Lung (tissue), 17 donors: ENCODE measurements at places on chromosomes 4 and X.

GRCh38 chr4:176539091-176539784 is 219.5 kb downstream of the SPCS3 start:
- DNase-seq, result no peak

- no peak for DNase-seq
Measured at GRCh38 chr4:185280608-185281007, 71.2 kb downstream of the SNX25 start.

- peak; percentile 70 for DNase-seq
Measured at GRCh38 chr4:86818211-86818610, 31.0 kb downstream of the SLC10A6 start.

DNA sequence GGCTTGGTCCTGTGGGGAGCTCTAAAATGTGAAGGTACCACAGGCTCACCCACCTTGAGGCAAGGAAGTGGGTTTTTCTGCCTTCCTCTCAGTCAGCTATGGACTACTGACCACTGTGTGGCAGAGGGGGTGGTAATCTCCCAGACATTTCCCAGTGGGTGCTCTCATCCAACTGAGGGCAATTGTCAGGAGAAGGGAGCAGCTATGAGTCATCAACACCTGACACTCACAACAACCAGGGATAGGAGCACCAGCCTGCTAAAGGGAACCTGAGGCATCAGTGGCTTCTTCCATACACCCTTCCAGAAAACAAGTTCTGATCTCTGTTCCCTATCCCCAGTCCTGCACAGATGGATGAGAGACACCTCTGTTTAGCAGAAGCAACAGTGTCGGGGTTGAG is 468.8 kb downstream of the BCOR start:
- DNase-seq, result no peak

DNA sequence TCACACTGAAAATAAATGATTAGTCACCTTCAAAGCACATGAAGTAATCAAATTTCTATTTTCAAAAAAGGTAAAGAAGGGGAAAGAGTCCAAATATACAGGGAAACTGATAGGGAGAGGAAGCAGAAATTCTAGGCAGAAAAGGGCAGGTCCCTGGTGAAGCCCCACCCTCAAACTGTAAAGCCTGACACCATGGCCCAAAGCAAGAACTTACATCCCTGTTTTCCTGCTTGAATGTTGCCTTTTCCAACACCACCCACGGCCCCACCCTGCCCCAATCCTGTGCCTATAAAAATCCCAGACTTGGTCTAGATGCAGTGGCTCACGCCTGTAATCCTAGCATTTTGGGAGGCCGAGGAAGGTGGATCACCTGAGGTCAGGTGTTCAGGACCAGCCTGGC is 361.8 kb downstream of the PPP3CA start:
- no peak for DNase-seq

- no peak for DNase-seq
Measured at GRCh38 chrX:11792461-11793421, 34.7 kb downstream of the MSL3 start.

DNA sequence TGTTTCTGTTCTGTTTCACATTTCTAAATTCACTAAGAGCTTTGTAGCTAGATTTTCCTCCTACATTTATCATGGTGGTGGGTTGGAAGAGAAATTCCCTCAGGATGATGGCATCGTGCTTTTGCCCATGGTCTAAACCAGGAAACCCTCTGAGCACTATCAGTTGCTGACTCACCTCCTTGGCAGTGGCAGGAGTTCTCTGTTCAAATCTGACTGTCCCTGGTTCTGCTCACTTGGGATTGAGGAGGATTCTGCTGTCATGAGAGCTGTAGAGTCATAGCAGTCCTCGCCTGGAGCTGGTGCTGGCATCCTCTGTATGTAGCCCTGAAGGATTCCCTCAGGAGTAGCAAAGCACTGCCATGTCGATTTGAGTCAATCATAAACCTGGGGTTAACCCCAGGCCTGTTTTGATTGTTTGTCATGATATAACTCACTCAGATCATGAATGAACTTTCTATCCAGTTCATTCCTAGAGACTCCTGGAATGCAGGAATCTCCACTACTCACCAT is 9.4 kb downstream of the TEX13A start:
- DNase-seq, result no peak

GRCh38 chr4:8319731-8320385 is 50.3 kb downstream of the HTRA3 start:
- peak; percentile 56 for DNase-seq

- DNase-seq, result no peak
Measured at GRCh38 chr4:119297795-119298194, 24.1 kb downstream of the FABP2 start.

DNA sequence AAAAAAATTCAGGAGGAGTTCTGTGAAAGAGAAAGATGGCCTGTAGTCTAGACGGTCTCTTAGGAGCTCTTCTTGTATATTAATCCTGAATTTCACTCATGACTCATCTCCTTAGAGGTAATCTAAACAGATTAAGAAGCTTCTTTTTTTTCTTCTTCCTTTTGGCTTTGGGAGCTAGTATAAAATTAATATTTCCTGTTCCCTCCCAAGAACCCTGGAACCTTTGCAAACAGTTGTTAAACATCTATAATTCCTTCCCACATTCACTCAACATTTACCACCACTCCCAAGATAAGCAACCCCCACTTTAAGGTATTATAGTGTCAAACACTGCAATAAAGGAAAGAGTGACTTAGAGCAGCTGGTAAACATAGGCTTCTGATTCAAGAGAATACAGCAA is 146.4 kb upstream of the EDNRA start:
- no peak for DNase-seq

DNA sequence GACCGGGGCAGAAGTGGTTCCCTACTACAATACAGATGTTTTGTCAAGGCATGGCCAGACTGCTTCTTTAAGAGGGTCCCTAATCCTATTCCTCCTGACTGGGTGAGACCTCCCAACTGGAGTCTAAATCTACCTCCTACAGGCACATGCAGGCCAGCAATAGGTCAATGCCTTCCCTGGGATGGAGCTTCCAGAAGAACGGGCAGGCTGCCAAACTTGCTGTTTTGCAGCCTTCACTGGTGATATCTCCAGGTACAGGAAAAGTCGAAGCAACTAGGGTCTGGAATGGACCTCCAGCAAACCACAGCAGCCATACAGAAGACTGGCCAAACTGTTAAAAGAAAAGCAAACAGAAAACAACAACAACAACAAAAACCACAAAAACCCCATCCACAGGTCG is 678.4 kb upstream of the DIAPH2 start:
- DNase-seq, result no peak

DNA sequence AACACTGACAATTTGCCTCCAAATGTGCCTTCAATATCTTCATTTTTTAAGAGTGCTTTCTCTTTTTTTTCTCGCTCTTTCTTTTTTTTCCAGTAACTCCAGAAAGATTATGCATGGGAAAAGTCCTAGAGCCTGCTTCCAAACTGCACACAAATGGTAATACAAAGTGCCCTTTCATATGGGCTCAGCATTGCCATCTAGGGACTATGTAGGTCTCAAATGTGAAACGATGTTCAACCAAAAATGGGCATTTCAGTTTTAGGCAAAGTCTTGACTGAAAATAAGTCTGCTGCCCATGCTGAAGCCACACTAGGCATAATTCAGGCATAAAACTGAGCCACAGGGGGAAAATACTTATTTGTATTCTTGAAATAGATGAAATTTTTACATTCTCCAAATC is 65.6 kb downstream of the SYNPO2 start:
- no peak for DNase-seq

GRCh38 chr4:52374877-52375276 is 284.2 kb downstream of the USP46 start:
- DNase-seq, result no peak

DNA sequence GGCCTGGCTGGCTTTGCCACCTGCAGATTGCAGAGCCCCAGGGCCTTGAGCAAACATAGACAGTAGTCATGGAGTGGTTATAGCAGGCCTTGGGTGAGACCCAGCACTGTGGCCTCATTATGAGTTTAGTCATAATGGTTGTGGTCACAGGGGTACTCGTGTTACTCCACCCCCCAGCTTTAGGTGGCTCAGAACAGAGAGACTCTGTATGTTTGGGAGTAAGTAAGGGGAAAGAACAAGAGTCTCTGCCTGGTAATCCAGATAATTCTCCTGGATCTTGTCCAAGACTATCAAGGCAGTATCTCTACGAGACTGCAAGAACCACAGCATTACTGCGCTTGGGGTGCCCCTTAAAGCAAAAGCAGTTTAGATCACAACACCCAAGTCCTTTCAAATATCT is 62.3 kb upstream of the SCRG1 start:
- no peak for DNase-seq

DNA sequence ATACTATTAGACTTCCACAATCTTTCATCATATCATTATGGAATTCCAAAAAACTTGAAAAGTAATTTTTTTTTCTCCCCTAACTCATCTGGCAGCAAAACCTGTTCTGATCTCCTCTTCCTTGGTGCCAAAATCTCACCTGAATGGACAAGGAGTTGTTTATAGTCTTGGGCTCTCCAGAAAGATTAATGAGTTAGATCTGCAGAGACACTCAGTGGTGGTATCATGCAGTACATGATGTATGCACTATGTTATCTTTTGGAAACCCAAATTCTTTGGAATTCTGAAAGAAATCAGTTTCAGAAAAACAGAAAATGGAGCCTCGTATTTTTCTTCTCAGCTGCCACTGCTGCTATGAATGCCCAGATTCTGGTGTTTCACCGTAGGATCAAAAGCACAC is 11.7 kb downstream of the GPM6B start:
- no peak for DNase-seq

DNA sequence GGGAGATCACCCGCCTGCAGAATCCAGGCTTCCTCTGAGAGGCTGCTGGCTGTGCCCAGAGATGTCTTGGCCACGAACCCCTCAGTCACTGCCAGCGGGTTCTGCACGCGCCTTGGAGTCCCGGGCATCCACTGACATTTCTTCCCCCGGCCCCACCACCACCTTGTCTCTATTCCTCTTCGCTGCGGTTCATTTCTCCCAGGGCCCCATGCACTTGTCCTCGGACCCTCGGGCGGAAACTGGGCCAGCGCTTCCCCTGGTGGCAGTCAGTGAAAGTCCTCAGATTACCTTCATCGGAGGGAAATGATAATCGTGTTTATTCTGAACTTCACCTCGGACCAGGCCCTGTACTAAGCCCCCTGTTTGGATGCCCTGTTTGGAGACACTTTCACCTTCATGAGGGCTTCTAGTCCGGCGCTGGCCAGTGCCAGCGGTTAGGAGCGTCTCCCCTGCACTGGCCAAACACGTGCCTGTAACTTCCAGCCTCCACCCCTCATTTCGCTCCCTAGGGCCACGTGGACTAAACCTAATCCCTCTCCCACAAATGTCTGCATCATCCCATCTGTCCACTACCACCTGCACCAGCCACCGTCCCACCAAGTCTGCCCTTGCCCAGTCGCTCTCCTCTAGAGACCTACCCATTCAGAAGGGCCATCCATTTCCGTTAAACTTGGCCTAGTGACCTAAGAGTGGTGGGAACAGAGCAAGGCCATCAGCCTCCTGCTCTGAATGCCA is 82.0 kb downstream of the DCTD start:
- no peak for DNase-seq

GRCh38 chr4:66367043-66367660 is 696.9 kb upstream of the EPHA5 start:
- no peak for DNase-seq

GRCh38 chrX:56764975-56765791 is 36.1 kb downstream of the NBDY start:
- no peak for DNase-seq

DNA sequence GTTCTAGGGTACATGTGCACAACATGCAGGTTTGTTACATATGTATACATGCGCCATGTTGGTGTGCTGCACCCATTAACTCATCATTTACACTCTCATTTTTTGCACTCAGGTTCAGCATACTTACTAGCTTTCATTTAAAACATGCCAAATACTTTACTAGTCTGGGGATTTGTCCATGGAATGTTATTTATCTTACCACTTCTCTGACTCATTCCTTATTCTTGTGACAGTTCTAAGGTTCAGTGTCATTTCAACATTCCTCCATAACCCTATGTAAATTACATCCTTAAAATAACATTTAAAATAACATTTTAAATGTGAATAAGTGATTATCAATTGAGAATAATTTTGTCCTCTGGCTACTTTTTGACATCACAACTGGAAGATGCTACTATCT is 19.5 kb upstream of the SYTL5 start:
- DNase-seq, result no peak

GRCh38 chr4:143140696-143141095 is 44.0 kb upstream of the USP38 start:
- DNase-seq, result no peak

GRCh38 chr4:95478679-95479078 is 70.1 kb downstream of the UNC5C start:
- no peak for DNase-seq

GRCh38 chr4:167906851-167907250 is 185.5 kb upstream of the ANXA10 start:
- no peak for DNase-seq

- DNase-seq, result no peak
Measured at GRCh38 chr4:37765741-37766140, 60.7 kb upstream of the PGM2 start.

DNA sequence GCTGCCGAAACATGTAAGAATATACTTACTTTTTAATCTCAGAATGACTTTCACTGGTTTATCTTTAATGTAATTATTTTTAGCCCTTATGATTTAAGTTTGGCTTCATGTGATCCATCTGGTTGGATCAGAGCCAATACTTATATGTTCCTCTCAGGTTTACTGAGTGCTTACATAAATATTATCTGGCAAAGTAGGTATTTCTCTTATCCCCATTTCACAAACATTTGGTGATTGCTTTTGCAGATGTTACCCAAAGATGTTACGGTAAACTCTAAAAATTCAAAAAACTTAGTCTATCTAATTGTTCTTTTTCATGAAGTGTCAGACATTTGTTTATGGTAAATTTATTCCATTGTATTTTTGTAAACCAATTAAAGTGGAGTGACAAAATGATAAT is 115.0 kb upstream of the TLL1 start:
- DNase-seq, result no peak

GRCh38 chrX:140508958-140509357 is 4.1 kb upstream of the SOX3 start:
- no peak for DNase-seq

DNA sequence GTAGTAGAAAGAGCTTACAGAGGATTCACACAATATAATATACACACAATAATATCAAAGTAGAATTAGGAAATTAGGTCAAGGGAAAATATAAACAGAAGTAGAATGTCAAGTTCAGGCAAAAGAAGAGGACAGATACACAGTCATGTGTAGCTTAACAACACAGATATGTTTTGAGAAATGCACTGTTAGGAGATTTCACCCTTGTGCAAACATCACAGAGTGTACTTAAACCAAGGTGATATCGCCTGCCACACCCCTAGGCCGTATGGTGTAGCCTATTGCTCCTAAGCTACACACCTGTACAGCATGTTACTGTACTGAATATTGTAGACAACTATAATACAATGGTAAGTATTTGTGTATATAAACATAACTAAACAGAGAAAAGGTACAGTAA is 110.0 kb upstream of the EDNRA start:
- no peak for DNase-seq

GRCh38 chrX:54748626-54749025 is 49.4 kb downstream of the ITIH6 start:
- DNase-seq, result no peak
